Activated gamma-delta T cell treated with Interleukin-2 at 50 U/mL for 16 hours (primary cell): ENCODE measurements at places on chromosomes 5 and 9.

DNA sequence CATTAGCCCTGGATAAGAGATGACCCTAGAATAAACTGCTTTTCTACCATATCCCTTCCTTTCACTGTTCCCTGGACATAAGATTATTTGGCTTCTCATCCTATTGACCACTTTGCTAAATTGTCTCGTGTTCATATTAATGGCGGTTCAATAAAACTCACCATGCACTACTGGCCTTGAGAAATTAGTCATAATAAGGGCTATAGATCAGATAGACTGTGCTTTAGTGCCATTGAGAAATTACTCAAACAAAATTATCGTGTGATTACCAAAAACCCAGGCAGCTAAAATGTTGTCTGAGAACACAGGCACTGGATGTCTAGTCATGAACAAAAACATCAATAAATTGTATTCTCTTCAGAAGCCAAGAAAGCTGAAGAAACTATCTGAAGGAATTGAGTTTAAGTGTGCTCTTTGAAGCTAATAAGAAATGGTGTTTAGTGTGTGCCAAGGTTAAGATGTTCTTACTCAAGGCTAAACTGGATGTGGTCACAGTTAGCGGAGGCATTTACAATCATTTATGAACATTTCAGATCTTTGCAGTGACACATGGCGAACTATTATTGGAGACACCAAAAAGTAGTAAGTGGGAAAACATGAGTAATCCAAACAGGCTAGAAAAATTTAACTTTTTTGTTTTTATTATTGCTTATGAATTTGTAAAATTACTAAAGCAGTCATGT is 460.4 kb upstream of the RORB start:
- DNase-seq: no peak

- no peak for DNase-seq
Observed at GRCh38 chr9:77826621-77827020, 178.5 kb upstream of the GNA14 start.

- no peak for DNase-seq
Observed at GRCh38 chr5:32004404-32004803, 169.7 kb downstream of the GOLPH3 start.

DNA sequence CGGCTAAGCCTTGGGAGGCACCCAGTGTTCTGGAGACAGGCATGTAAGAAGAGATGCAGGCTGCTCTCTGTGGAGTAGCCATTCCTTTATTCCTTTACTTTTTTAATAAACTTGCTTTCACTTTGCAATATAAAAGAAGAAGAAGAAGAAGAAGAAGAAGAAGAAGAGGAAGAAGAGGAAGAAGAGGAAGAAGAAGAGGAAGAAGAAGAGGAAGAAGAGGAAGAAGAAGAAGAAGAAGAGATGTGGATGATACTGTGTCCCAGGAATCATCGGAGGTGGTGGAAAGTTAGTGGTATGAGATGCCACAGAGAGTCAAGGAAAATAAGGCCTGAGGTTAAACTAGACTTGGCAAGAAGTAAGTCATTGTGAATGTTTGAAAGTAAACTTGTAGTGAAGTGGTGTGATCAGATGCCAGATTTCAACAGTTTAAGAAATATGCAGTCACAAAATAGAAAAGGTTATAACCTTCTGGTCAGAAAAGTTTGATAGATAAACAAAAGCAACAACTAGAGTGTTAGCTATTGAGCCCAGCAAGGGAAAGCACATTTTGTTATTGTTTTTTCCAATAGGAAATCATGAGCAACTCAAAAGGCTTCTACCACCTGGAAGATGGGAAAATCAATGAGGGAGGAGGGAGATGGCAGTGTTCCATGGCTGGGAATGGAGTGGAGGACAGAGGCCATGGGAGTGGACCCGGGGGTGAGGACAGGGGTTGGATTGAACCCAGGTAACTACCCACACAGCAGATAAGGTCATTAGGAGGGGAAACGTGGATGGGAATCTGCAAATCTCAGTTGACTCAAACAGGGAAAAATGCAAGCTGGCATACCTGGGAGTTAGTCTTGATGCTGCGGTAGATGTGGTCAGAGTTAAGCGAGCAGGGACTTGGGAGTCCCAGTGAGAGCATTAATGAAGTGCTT is 16.8 kb downstream of the AOPEP start:
- no peak for DNase-seq

DNA sequence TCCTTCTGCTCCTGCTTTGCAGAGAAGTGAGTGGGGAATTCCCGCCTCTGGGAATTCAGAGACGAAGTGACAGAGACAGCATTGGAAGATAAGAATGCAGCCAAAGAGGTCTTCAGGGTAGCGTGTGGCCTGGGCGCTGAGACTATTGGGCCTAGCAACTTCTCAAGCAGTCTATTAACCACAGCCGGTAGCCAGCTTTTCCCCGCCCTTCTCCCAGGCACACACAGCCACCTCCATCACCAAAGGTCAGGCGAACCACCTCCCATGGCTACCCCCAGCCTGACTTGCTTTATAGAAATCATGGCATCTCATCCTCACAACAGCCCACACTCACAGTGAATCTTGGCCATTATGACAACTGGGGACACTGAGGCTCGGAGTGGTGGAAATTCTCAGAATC is 124.2 kb downstream of the KCNIP1 start:
- DNase-seq: no peak

DNA sequence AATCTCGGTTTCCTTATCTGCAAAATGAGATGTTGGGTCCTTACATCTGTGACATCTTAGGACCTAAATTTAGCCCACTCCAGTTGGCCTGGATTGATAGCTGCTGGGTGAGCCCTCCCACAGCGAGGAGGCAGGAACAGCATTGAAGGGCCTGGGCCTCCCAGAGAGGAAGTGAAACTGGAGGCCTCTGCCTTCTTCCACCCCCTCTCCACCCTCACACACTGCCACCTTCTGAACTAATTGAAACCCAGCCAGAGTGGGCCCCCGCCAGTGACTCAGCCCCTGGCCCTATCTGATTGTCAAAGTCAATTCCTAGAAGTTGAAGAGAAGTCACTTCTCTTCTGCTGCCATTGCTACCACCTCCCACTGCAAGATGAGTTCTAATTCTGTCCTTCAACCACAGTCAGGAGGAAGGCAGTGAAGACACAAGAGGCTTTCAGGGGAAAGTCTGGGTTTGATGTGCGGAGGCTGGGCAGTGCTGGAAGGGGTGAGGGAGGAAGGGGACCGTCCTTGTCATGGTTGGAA is 55.2 kb upstream of the NEK6 start:
- peak; percentile 58 for DNase-seq

GRCh38 chr9:129225815-129226214 is 47.8 kb upstream of the IER5L start:
- DNase-seq: peak; percentile 60

DNA sequence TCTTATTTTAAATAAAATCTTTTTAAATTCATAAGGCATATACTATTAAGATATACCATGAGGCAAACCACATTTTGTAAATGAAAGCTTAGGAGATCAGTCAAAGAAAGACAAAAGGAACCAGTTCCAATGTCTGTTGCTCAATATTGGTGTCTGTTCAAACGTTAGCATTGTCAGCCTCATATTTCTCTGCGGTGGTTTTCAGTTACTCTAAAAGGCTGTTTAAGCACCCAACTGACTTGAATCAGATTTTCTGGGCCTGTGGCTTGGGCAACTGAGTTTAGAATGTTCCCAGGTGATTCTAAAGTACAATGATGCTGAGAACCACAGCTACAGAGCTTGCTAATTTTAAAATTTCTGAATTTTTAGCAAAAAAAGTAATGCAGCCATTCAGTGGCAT is 166.3 kb upstream of the KIF2A start:
- DNase-seq: no peak

- DNase-seq: no peak
Observed at GRCh38 chr9:14007190-14007769, 306.7 kb downstream of the NFIB start.

- no peak for DNase-seq
Observed at GRCh38 chr9:27385606-27386322, 88.8 kb upstream of the EQTN start.

DNA sequence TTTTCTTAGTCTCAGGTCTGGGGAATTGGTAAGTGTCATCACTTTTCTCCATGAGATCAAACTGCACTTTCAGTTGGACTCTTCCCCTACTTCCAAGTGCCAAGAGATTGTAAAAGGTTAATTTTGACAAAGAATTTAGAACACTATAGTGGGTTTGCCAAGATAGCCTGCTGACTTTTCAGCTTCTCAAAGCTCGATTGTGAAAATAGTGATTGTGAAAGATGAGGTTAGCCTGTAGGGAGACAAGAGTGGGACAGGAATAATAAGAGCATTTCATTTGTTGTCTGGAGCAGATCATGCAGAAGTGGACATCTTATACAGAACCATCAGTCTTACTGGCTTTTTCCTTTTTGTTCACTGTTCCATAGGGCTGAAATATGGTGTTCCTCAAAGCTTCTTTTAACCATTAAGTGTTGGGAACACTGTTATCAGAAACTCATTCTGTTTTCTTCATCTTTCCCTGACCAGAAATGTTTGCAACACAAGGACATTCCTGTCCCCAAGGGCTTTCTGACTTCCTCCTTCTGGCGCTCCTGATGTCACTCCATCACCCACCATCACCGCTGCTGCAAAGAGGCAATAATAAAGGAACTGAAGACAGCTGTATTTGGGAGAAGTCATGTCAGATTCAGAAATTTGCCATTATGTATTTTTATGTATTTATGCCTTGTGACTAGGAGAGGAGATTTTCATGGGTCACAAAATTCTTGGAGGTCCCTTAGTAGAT is 11.6 kb upstream of the SPTAN1 start:
- DNase-seq: no peak

GRCh38 chr9:69603656-69604055 is 68.5 kb downstream of the APBA1 start:
- DNase-seq: no peak

DNA sequence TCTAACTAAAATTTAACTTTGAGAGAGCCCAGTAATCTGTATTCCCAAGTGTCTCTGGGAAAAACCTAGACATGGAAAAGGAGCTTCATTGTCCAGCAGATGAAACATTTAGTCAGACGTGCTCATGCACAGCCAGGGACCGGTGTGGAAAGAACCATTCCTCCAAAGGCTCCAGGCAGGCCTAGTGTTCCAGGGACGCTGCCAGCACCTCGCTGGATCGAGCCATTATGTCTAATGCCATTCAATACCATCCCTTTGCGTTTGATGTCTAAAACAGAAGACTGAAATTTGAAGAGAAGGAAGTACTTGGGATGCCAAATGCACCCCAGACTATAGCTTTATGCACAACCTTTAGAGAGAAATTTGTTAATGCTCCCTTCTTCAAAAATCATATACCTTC is 1.4 kb upstream of the CHSY3 start:
- no peak for DNase-seq

DNA sequence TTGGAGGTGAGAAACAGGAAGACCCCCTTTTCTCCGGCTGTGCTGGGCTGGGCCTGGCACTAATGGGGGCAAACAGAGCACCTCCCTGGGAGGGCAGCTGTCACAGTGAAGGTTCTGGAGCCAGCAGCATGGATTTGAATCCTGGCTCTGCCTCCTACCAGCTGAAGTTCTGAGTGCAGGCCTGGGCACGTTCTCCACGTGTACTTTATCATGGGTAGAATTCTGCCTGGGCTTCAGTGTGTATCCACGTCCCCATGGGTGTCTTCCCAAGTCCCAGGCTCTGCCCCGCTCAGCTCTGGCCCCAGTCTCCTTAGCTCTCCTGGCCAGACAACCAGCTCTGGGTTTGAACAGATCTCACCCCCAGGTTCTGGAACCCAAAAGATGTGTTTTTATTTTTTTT is 223.2 kb downstream of the PBX3 start:
- DNase-seq: no peak

GRCh38 chr5:11602298-11602697 is 301.9 kb downstream of the CTNND2 start:
- no peak for DNase-seq
